ENCODE measurements at places on chromosomes 7 and 10.

GRCh38 chr10:82529062-82529461, 654.1 kb downstream of the NRG3 start:
- no peak for DNase-seq

GRCh38 chr10:11516431-11516746, 95.1 kb downstream of the USP6NL start:
- no peak for DNase-seq

DNA sequence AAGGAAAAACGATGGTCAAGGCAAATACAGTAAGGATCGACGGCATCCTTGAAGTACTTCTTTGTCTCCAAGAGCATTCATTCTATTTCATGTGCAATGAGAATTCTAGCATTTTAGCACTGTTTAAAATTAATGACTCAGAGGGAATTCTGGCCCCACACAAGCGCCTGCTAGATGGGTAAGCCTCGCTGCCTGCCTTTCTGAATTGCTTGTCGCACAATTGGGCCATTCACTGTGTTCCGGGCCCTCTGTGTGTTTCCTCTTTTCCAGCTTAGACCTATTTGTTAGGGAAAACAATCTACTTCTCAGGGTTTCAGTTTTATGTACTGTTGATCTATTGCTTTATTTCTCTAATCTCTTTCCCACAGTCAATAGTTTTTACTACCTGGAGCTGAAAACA, 204.7 kb upstream of the ZNF32 start:
- DNase-seq: no peak

DNA sequence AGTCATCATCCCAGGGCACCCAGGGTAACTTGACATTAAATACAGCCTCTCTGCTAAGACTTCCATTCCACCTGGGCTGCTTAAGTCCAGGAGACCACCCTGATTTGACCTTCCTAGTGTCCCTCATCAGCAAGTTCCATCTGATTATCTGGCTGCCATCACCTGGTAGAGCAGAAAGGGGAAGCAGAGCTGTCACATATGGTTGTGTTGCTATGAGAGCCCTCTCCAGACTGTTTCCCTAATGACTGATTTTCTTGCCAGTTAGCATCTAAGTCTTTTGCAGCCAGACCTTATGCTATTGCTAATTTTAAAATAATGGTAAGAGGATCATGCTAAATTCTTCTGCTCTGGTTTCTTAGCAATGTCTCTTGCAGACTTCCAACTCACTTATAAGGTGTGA, 38.7 kb downstream of the KCNH2 start:
- no peak for DNase-seq

DNA sequence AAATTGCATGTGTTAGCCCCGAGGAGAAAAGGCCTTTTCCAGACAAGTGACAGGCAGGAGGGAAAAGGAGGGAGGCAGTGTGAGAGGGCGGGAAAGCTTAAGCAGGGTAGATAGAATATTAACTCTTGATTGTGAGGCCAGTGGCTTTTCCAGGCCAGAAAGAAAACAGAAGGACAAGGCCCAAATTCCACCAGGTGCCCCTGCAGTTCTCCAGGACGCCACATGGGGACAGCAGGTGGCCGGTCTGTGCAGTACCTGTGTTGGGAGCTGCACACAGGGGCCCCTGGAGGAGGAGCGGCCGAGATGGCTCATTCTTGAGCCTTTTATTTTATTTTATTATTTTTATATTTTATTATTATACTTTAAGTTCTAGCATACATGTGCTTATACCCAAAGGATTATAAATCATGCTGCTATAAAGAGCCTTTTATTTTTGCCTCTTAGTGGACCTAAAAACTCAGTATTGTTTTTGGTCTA, 141.3 kb upstream of the KLF14 start:
- DNase-seq: peak; percentile 22

DNA sequence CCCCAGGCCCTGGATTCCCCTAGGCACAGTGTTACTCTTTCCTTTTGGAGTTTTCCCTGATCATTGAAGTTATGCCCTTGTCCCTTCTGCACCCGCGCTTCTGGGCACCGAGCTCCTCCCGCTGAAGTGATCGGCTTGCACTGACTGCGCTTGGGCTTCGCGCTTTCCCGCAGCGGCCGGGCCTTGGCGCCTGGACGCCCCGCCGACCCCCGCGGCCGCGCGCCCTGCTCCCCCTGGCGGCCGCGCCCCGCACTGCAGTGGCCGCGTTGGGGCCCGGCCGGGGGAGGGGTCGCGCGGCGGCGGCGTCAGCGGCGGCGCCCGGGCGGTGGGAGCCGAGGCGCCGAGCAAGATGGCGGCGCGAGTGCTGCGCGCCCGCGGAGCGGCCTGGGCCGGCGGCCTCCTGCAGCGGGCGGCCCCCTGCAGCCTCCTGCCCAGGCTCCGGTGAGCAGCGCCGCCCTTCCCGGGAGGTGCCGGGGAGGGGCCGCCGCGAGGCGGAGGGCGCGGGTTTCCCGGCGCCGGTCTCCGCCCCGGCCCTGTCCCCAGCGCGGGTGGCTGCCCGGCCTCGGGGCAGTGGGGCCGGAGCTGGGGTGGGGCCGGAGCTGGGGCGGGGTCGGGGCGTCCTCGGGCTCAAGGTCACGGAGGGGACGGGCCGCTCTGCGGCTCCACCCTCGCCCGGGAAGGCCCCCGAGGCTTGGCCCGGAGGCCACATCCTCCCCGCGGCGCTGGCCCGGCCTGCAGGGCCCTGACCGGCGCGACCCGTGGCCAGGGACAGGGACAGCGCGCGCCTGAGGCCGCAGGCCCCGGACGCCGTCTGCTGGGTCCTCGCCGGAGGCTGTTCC, at the start of gene NIPSNAP2:
NIPSNAP2 (plus strand) TSS at position 325 of the 839 bp plus-strand sequence; CDS start at position 350, 25 bp downstream.
- peak; percentile 37 for DNase-seq
